ENCODE measurements at places on chromosomes 5 and 9.

DNA sequence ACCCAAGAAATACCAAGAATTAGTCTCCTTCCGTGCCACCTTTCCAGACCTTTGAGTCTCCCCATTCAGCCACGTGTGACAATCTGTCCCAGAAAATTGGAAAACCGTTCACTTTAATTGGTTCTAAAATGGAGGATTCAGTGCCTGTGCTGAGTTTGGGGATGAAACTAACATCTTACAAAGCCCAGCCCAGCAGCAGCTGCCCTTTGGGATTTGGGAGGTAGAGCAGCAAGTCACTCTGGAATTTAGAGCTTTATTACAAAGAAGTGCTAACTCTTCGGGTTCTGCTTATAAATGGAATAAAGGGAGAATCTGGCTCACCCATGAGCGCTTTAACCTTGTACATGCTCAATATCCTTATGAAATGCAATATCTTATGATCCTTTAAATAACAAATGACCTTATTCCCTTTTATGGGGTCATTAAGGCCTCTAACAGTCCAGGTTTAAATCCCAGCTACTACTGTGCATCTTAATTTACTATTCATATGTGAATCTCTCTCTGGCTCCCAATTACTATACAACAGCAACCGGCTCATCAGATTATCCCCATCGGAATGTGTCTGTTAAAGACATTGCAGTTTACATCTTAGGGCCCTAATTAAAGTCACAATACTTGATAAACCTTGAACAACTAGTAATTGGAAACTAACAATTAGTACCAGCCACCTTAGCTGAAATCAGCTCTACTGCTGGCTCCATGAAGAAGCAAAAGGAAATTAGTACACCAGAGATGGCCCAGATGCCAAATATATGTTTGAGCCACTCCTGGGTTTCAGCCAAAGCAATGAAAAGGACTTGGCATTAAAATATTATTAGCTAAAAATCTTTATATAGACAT, 271.8 kb upstream of the SMARCA2 start:
- no peak for DNase-seq

DNA sequence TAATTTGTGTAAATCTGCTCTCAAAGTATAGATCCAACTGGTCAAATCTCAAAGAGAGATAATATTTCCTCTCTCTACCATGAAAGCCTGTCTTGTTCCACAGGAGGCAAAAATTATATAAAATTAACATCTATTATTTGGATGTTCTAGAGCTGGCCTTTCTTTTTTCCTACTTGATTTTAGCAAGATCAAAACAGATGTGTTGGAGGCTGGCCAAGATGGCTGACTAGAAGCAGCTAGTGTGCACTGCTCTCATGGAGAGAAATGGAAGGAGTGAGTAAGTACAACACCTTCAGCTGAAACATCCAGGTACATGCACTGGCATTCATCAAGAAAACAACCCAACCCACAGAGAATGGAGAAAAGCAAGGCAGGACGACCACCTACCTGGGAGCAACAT, 298.6 kb upstream of the SLC24A2 start:
- no peak for DNase-seq

DNA sequence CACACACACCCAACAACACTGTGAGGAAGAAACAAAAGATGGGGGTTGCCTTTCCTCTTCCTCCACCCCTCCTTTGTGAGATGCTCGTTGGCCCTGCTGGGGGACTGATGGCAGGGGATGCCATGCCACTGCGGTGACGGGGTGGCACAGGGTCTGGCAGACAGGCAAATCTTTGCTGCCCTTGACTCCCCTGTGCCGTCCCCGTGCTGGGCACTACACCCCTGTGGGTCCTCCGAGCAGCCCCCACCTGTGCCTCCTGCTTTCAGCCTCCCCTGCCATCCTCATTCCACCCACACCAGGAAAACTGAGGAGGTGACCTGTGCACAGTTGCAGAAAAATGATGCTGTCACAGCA, 40.2 kb upstream of the IER5L start:
- no peak for DNase-seq

DNA sequence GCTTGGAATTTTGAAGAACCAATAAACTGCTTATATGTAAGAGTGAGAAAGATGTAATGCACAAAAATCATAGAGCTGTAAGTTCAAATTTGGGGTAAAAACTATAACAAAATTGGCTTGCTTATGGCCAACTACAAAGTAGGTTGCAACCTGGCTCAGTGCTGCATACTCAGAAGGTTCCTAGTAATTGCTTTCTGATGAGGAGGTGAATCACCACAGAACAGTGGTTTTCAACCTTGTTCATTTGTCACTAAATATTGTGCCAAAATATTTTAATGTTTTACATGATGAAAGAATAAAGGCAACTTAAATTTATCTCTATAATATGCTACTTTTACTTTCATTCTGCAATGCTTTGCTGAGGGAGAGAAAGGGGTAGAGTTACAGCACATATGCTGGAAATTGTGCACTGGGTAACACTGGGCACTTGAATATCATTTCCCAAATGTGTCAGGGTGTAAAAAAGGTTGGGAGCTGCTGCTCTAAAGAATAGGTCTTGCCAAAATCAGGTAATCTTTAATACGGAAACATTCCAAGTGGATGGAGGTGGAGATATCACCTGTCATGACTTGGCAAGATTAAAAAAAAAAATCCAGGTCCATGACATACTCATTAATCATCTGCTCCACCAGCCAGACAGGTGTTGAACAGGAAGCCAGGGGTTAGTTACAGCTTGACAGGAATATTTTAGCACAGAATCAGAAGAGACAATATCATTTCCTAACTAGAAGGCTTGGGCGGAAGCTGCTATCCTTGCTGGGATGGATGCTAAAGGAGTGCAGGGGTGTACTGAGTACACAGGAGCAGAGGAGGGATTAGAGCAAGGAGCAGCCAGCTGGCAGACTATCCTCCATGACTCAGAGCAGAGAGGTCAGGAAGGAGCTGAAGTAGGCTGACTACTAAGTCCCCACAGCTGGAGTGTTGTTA, 34.6 kb upstream of the CCL21 start:
- no peak for DNase-seq

DNA sequence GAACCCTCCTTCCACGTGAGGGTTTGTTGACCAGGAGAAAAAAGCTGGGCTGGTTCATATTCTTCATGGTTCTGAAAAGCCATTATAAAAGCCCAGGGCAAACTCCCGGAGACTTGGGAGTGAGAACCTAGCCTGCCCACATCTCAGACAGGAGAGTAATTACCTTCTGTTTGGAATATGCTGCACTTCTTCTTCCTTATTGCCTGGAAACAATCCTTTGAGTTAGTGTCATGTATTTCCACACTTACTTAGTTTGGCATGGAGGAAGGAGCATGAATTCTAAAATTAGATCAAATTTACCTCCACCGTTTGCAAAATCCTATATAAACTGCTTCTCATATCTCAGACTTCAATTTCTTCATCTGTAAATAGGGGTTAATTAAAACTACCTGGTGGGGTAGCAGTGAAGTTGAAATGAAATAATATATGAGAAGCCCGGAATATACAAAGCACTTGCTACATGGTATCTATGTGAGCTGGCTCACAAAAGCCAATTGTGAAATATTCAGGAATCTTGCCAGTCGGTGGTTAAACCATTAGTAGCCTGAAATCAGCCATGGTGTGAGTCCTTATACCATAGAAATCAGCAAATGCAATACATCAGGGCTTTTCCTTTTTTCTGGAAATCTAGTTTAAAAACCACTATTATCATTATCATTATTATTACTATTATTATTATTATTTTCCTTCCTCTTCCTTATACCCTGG, 140.0 kb upstream of the RAD23B start:
- no peak for DNase-seq

DNA sequence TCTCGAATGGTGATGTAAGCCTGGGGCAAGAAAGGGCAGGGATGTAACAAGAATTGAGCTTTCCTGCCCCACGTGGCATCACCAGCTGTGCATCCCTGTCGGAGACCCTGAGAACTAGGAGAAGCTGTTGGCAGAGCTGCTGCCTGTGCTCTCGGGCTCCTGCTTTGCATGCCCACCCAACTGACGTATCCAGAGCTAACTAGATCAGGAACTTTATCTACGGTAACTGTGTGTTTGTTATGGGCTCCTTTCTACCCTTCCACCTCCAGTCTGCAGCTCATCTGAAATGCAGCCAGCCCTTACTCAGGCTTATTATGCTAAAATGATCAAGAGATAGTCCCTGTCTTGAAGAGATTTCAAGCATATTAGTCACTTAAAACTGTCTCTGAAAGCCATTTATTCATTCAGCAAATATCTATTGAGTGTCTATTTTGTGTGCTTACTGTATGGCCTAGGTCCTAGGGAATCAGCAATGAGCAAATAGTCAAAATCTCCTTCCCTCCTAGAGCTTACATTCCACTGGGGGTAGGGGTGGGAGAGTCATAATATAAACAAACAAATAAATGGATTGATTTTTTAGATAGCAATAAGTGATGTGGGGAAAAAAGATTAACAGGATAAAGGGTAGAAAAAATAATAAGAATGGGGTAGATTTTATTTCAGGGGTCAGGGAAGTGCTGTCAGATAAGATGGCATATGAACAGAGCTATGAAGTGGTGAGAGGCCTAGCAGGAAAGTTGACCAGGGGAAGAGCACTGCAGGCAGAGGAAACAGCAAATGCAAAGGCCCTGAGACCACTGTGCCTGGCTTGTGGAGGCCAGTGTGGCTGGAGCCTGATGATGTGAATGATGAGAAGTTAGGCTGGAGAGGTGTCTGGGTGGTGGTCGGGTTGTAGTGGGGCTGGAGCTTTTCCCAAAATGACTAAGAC, 118.2 kb downstream of the GALNT10 start:
- no peak for DNase-seq

GRCh38 chr9:130448771-130449603, 4.2 kb downstream of the ASS1 start:
- no peak for DNase-seq

DNA sequence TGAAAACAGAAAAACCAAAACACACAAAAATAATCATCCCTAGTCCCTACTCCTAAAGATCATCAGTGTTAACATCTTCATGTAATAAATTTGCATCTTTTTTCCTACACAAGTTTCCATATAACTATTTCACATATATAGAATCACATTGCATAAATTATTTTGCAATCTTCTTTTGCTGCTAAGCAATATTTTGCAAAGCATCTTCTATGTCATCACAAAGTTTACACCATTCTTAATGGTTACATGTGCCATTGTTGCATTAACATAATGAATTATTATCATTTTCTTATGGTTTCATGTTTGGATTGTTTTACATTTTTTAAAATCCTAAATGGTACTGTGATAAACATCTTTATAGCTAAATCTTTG, 17.8 kb downstream of the SH3TC2 start:
- no peak for DNase-seq

GRCh38 chr5:122775550-122776542, 966 bp downstream of the SNX2 start:
- DNase-seq, result no peak

All from memory B cell (primary cell).